ENCODE measurements at places on chromosomes 1 and 21.

- no peak for DNase-seq
Measured at GRCh38 chr21:35882791-35883240, 177.5 kb downstream of the SETD4 start.

- no peak for DNase-seq
Measured at GRCh38 chr1:205936846-205937586, 6.2 kb downstream of the SLC26A9 start.

GRCh38 chr1:34863501-34863900 lies 4.0 kb upstream of the SMIM12 start:
- DNase-seq = no peak

- DNase-seq = no peak
Measured at GRCh38 chr21:46082963-46083790, 14.7 kb upstream of the COL6A2 start.
